Activated T-cell treated with anti-CD3 and anti-CD28 coated beads, Interleukin-2, amount 50 U/mL, for 72 hours (primary cell): ENCODE measurements at places on chromosomes 12 and 14. TPM values are rescaled to one million over a fixed set of nuclear protein-coding genes. Genes with fewer than 3 reads are reported as not detected.

DNA sequence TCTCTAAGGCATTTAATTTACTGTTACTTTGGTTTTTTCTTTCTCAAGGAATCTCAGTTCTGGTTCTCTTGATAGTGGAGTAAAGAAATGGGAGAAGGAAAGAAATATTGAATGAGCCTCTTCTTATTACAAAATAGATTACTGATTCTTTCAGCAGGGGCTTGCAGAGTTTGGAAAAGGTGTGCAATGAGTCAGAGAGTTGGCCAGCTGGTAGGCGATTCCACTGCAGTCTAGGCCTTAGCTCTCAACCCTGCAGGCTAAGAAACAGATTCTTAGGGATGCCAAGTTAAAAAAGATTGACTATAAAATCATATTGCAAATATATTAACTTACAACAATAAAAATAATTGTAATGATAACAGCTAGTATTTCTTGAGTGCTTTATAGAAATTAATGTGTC is 25.8 kb downstream of the NR1H4 start:
- DNase-seq, result no peak
- no peak overlapping the region for H3K27ac ChIP-seq
- no peak overlapping the region for H3K4me3 ChIP-seq
- no peaks in the 10 kb centered on the region for H3K27me3 ChIP-seq
- H3K4me1 ChIP-seq, result no peaks in the 10 kb centered on the region

- no peaks in the 10 kb centered on the region for H3K27me3 ChIP-seq
- H3K27ac ChIP-seq, result no peak overlapping the region
- no peak for DNase-seq
- no peak overlapping the region for H3K4me3 ChIP-seq
- no peaks in the 10 kb centered on the region for H3K4me1 ChIP-seq
These were observed 716.8 kb downstream of the LRFN5 start for GRCh38 chr14:42323426-42323825.

- no peak for DNase-seq
- no peak overlapping the region for H3K4me3 ChIP-seq
- no peaks in the 10 kb centered on the region for H3K27me3 ChIP-seq
- H3K36me3 ChIP-seq, result no peaks in the 10 kb centered on the region
- no peak overlapping the region for H3K27ac ChIP-seq
These were observed 10.0 kb upstream of the C14orf132 start for GRCh38 chr14:96029089-96029645.

Gene LRTM2
- 0.14 TPM for total RNA-seq

Gene CELA1
- total RNA-seq, result 0.26 TPM

GRCh38 chr12:89875809-89876208 is 167.2 kb upstream of the ATP2B1 start:
- no peak overlapping the region for H3K4me3 ChIP-seq
- no peak for DNase-seq
- no peak overlapping the region for H3K27ac ChIP-seq
- H3K27me3 ChIP-seq, result no peaks in the 10 kb centered on the region

DNA sequence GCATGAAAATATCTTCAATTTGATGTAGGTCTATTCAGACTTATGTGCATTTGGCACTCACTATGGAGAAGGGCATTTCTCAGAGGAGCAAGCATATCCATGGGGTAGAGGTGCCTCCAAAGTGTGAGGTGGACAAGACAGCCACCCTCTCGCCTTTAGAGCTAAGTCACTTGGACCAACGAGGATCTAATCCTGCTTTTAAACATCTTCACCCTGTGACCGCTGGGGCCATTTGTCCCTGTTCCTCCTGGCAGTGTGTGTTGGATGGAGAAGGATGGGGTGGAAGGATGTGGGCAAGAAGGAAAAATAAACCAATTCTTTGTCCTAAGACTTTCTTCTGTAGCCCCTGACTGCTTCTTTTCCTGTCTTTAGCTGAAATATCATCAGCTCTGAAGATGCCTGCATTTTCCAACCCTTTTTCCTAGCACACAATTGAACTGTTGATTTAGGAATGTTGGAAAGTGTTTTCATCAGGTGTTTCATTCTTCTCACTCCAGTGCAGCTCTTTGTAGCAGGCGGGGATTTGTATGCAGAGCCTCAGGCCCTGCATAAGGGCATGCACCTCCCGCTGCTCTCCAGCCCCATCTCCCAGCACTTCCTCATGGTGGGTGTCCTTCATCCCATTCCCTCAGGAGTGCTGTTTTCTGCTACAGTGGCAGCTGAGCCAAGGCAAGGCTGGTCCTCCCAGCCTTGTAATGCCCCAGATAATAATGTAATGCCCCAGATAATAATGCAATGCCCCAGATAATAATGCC is 5.3 kb downstream of the FGF6 start:
- no peaks in the 10 kb centered on the region for H3K27me3 ChIP-seq
- no peak for DNase-seq
- H3K36me3 ChIP-seq, result no peaks in the 10 kb centered on the region
- H3K4me1 ChIP-seq, result peaks cover 5% of the 10 kb centered on the region
- H3K27ac ChIP-seq, result no peak overlapping the region
- no peak overlapping the region for H3K4me3 ChIP-seq

GRCh38 chr14:65195042-65195719 is 92.9 kb upstream of the MAX start:
- H3K27ac ChIP-seq, result no peak overlapping the region
- H3K27me3 ChIP-seq, result no peaks in the 10 kb centered on the region

Gene KLRF1
- 0.29 TPM for total RNA-seq

Gene CD4
- total RNA-seq, result 141 TPM

GRCh38 chr14:100306998-100307765 is 938 bp upstream of the SLC25A29 start:
- no peak for DNase-seq
- peaks cover 18% of the 10 kb centered on the region for H3K27me3 ChIP-seq
- H3K36me3 ChIP-seq, result no peaks in the 10 kb centered on the region
- H3K4me3 ChIP-seq, result peak overlapping the region; percentile 82
- peaks cover 8% of the 10 kb centered on the region for H3K4me1 ChIP-seq

Gene RNASE3
- total RNA-seq, result not detected

DNA sequence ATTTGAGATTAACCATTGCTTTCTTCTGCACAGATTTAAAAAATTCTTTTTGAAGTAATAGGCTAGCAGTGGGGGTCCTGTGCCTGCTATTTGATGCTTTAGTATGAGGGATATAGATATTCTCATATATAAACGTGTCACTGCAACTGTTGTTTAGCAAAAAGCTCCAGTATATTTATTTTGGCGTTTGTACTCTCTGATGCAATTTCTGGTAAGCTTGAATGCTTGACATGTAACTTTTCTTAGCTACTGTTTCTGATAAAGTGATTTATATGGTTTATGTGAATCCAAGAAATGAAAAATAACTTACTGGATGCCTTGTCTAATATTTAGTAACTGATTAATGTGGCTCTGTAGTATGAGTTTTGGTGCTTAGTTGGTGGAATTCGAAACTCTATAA is 77.1 kb downstream of the TTLL5 start:
- no peak overlapping the region for H3K4me3 ChIP-seq
- H3K36me3 ChIP-seq, result peaks cover 6% of the 10 kb centered on the region
- no peak overlapping the region for H3K27ac ChIP-seq
- no peak for DNase-seq

DNA sequence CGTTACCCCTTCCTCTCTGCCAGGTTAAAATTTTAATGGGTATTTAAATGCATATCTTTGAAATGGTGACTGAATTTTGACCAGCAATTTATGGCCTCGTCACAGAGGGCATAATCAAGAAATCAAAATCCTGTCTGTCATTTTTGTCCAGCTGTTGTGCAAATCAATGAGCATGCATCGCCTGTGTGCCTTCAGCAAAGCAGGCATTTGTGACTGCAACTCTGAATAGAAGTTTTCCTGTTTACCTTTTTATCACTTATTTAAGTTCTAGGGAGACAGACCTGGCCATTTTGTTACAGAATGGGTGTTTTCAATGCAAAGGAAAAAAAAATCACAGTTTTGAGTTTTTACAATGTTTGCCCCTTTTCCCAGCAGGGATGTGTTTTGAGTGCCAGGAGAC is 107.4 kb downstream of the PPM1A start:
- H3K4me1 ChIP-seq, result no peaks in the 10 kb centered on the region
- no peak overlapping the region for H3K27ac ChIP-seq
- DNase-seq, result no peak
- H3K4me3 ChIP-seq, result no peak overlapping the region
- H3K27me3 ChIP-seq, result peaks cover 9% of the 10 kb centered on the region

DNA sequence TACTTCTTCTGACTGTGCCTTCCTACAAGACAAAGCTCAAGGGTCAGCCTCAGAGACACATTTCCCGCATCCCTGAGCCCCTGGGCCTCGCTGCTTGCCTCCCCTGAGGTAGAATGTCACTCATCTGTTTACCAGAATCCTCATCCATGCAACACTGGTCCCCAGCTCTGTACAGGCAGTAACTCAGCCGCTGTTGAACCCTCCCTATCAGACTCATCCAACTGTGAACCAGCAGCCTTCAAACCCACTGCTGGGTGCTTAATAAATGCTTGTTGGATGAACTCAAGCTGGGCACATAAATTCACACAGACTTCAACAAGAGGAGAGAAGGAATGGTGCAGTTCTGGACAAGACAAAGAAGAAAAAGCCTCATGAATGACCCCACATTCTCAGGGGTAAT is 6.1 kb downstream of the NT5DC3 start:
- no peaks in the 10 kb centered on the region for H3K27me3 ChIP-seq
- DNase-seq, result no peak
- H3K4me1 ChIP-seq, result peaks cover 18% of the 10 kb centered on the region

DNA sequence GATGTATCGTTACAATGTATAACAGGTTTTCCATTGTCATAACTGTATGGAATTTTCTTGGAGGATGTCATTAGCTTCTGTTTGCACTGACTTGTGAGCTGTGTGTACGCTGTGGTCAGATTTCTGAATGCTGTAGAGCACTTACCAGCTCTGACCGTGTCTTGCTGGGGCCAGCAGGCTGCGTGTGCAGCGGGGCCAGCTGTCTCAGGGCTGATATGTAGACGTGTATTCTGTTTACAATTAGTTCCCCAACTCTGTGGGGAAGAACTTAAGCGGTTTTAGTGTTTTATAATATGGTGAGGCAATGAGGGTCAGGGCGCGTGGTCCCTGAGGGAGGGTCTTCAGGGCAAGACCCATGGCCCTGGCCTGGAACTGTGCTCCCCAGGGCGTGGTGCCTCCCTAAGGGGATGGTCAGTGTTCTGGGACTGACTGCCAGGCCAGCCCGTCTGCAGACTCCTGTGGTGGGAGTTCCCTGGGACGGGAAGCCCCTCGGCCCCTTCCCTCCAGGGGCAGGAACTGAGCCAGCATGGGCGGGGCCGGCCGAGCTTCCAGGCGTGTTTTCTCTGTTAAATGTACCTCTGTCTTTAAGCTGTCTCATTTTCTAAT is 18.7 kb downstream of the XRCC3 start:
- H3K4me1 ChIP-seq, result no peaks in the 10 kb centered on the region
- no peaks in the 10 kb centered on the region for H3K36me3 ChIP-seq
- no peak overlapping the region for H3K4me3 ChIP-seq
- DNase-seq, result no peak
- no peaks in the 10 kb centered on the region for H3K27me3 ChIP-seq
- no peak overlapping the region for H3K27ac ChIP-seq

GRCh38 chr12:19190292-19191031 is 60.9 kb downstream of the PLEKHA5 start:
- peaks cover 7% of the 10 kb centered on the region for H3K4me1 ChIP-seq
- H3K27ac ChIP-seq, result no peak overlapping the region
- no peaks in the 10 kb centered on the region for H3K36me3 ChIP-seq
- H3K4me3 ChIP-seq, result no peak overlapping the region
- no peaks in the 10 kb centered on the region for H3K27me3 ChIP-seq
- DNase-seq, result no peak

DNA sequence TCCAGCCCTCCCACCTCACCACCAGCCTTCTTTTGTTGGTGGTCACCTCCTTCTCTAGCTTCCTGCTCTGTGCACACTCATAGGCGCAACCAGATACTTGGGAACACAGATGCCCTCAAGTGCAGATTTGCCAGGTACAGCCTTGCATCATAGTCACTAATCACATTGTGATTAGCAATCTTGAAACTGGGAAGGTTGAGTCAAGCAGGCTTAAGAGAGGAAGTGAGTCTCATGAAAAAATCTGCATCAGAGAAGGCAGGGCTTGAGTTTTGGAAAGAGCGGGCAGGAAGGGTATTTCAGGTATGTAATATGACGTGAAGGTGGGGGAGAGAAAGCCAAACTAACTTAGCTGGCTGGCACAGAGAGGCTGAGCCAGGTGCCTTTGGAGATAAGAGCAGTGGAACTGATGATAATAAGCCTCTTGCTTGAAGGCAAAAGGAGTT is 2.7 kb upstream of the RABGGTA start:
- H3K36me3 ChIP-seq, result peaks cover 4% of the 10 kb centered on the region
- H3K4me3 ChIP-seq, result peak overlapping the region; percentile 60
- no peaks in the 10 kb centered on the region for H3K27me3 ChIP-seq
- H3K27ac ChIP-seq, result peak overlapping the region; percentile 9
- H3K4me1 ChIP-seq, result peaks cover 79% of the 10 kb centered on the region

- no peak overlapping the region for H3K27ac ChIP-seq
- DNase-seq, result no peak
- H3K27me3 ChIP-seq, result no peaks in the 10 kb centered on the region
- no peaks in the 10 kb centered on the region for H3K4me1 ChIP-seq
These were observed 691.8 kb downstream of the FLRT2 start for GRCh38 chr14:86221755-86222154.

DNA sequence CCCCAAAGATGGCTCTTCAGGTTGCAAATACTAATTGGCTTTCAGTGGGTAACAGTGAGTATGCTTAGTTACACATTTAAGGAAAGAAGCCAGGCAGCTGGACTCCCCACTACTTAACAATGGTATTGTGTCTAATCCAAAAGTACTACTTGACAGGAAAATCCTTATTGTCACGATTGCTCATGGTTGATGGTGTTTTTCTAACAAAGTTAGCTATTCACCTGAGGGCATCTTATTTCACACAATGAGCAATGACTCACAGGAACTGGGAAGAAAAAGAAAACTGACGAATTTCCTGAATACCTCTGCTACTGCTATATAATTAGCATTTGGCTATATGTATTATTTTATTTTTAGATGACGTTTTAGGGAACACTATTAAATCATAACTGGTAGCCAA is 33.4 kb upstream of the ALG10 start:
- no peak overlapping the region for H3K4me3 ChIP-seq
- H3K27me3 ChIP-seq, result peaks cover 21% of the 10 kb centered on the region
- H3K4me1 ChIP-seq, result no peaks in the 10 kb centered on the region

DNA sequence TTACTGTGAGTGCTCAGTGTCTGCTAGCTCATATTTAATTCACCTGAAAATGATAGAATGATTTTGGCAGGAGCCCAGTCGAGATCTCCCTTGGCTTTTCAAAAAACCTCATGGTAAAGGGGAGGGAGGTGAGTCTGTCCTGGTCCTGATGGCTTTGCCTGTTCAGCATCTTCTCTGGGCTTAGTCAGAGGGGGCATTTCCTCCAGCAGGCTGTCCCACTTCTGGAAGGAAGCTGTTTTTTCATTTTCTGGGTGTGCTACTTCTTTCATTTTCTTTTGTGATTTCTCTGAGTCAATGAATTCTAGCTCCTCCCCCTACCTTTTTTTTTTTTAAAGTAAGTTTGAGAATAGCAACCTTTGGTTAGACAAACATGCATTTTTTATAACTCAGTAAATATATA is 58.8 kb downstream of the TMX1 start:
- no peaks in the 10 kb centered on the region for H3K36me3 ChIP-seq
- DNase-seq, result peak; percentile 15
- H3K27ac ChIP-seq, result no peak overlapping the region

DNA sequence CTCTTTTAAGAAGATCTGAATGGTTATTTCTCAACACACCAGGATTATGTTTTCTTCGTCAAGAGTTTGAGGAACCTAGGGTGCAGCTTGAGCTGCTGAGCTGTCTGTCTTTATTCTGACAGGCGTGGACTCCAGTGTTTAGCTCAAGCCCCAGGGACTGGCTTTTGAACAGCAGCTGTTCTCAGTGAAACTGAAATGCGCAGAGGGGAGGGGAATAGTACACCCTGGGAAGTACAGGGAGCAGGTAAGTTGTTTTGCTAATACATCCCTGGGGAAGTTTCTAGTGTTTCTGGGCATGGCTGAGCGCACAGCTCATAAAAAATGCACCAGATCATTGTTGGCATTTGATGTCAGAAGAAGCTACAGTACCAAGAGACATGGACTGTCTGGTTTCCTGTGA is 659.8 kb downstream of the DIO2 start:
- no peaks in the 10 kb centered on the region for H3K27me3 ChIP-seq
- no peaks in the 10 kb centered on the region for H3K36me3 ChIP-seq
- no peak overlapping the region for H3K4me3 ChIP-seq
